ENCODE measurements at places on chromosomes 5 and 9.

DNA sequence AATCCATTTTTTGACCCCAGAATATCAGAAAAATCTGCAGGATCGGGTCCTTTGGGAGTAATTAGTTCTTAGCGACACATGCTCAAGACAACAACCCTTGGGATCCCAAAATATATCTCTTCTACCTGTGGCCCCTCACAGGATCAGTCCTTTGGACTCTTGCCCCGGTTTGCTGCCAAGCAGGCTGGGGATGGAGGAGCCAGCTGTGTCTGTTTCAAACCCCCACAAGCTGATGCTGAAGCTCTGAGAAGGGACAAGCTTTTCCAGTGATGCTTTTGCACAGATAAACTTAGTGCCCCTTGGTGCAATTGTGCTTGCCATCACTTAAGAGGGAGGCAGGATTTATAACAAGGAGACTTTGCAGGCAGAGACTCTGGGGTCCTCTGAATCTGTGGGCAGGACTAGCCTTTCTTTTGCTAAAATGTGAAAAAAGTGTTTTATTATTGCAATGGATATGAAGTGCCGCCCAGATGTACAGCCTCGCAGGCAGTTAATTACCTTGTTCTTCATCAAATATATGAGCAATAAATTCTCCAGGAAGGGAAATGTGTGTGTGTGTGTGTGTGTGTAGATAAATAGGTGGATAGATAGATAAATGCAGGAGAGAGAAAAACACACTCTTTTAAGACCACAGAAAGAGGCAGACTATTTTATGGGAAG lies 9.6 kb upstream of the LHX2 start:
- DNase-seq: no peak

GRCh38 chr9:35370241-35370640 lies 119.7 kb upstream of the RUSC2 start:
- DNase-seq: no peak

DNA sequence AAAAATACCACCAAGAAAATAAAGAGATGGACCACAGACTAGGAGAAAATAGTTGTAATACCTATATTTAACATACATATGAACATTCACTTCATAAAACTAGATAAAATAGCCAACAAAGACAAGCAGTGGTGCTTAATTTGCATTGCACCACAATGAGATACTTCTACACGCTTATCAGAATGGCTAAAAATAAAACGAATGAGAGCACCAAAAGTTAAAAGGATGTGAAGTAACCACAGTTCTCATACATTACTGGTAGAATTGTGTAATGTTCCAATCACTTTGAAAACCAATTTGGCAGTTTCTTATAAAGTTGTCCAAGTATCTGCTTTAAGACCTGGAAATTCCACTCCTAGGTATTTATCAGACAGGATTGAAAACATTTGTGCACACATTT lies 198.9 kb upstream of the SGCD start:
- no peak for DNase-seq

- no peak for DNase-seq
These were observed 60.2 kb downstream of the OSTF1 start for GRCh38 chr9:75148561-75148960.

DNA sequence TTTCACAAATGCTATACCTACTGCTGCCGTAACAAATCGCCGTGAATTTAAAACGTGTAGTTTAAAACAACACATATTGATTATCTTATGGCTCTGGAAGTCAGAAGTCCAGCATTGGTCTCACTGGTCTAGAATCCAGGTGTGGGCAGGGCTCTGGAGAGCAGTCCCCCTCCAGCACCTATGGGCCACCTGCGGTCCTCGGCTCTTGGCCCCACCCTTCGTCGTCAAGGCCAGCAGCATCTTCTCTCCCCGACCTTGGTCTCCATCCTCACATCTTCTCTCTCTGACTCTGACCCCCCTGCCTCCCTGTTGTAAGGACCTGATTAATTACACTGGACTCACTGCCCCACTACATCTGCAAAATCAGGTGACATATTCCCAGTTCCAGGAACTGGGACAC lies 106.4 kb upstream of the COL5A1 start:
- no peak for DNase-seq

- no peak for DNase-seq
These were observed 104.7 kb upstream of the IER5L start for GRCh38 chr9:129282731-129283211.

GRCh38 chr5:79093762-79094161 lies 17.8 kb upstream of the BHMT start:
- no peak for DNase-seq

DNA sequence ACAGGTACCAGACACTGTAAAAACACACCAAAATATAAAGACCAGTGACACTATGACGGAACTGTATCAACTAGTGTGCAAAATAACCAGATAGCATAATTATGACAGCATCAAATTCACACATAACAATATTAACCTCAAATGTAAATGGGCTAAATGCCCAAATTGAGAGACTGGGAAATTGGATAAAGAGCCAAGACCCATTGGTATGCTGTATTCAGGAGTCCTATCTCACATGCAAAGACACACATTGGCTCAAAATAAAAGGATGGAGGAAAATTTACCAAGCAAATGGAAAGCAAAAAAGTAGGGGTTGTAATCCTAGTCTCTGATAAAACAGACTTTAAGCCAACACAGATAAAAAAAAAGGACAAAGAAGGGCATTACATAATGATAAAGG lies 416.3 kb upstream of the ZNF608 start:
- no peak for DNase-seq

GRCh38 chr5:36689225-36689624 lies 82.8 kb downstream of the SLC1A3 start:
- peak; percentile 98 for DNase-seq

DNA sequence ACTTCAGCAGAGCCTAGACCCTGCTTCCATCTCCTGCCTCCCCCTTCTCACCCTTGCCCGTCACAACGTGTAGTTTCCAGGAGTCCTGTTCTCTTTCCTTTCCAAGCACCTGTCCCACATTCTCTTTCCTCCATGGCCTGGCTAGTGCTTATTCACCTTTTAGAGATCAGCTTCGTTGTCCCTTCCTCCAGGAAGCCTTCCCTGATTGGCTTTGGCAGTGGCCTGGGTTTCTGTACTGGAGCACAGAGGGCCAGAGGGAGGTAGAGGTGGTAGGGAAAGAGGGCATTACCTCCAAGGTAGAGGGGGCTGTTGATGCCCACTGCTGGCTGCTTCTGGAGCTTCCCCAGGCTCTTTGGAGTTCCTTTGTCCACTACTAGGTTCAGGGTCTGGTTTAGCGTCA lies 93.7 kb upstream of the PANK3 start:
- no peak for DNase-seq

DNA sequence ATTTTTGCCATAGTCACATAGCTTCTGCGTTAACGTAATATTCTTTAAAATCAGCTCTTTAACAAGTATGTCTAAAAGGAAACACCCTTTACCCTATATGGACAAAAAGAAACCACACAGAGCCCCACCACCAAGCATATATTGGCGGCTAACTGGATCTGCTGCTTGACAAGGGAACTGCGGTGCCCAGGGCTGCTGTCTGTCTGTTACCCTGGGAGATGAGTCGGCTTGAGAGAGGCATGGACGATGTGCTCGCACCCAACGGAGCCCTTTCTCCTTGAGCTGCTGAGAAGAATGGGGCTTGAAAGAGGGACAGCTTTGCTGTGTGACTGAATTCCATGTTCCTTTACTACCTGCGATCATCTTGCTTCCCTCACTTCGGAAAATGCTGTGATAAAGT lies 158.6 kb upstream of the SHB start:
- peak; percentile 8 for DNase-seq

- no peak for DNase-seq
These were observed 123.7 kb downstream of the VCAN start for GRCh38 chr5:83595217-83595616.

DNA sequence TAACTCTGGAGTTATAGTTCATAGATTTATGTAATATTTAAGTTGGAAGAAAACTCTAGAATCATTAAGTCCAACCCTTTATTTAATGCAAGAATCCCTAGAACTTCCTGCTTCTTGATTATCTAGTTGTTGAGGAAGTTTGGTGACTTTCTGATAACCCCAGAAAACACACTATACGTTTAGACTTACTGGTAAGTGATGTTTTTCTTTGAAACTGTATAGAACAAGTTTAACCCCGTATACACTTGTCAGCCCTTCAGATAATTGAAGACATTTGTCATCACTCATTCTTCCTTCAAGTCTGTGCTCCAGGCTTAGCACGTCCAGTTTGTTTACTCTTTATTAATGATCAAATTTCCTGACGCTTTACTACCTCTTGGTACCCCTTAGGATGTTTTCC lies 9.0 kb downstream of the NDUFS4 start:
- no peak for DNase-seq

- no peak for DNase-seq
These were observed 8.0 kb upstream of the GRHPR start for GRCh38 chr9:37414503-37414943.

DNA sequence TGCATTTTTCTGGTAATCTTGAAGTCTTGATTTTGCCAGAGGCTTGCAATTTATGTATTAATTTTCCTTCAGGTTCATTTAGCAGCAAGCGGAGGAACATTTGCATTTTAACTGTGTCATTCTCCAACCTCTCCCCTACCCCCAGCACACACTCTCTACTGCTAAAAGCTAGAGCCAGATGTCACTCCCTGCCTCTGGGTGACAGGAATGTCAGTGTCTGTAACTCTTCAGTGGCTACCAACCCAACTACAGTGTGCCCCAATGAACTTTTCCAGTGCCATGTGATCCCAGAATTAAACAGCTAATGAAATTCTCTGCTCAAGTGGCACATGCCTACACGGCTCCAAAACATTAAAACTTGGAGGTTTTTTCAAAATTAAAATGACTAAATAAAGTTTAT lies 260.3 kb downstream of the GOLPH3 start:
- DNase-seq: no peak

- DNase-seq: no peak
These were observed 230.2 kb downstream of the AOPEP start for GRCh38 chr9:94956731-94957130.

GRCh38 chr5:68641211-68641610 lies 425.7 kb downstream of the PIK3R1 start:
- DNase-seq: no peak

DNA sequence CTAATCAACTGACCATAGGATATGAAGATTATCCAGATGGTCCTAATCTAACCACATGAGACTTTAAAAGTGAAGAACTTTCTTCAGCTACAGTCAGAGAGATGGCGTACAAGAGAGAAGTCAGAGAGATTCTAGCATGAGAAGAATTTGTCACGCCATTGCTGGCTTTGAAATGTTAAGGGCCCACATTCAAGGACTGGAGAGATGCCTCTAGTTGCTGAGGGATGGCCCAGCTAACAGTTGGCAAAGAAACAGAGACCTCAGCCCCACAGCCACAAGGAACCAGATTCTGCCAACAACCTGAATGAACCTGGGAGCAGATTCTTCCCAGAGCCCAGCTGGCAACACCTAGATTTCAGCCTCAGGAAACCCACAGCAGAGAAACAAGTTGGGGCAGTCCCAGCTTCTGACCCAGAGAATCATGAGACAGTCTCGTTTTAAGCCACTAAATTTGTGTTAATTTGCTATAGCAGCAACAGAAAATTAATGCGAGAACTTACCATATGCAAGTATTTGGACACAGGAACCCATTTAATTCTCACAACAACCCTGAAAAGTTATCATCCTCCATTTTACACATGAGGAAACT lies 132.0 kb downstream of the MLLT3 start:
- DNase-seq: no peak

- no peak for DNase-seq
These were observed 107.2 kb upstream of the NFIL3 start for GRCh38 chr9:91530829-91531228.

- DNase-seq: no peak
These were observed 622.4 kb downstream of the CHSY3 start for GRCh38 chr5:130526708-130527107.

- DNase-seq: peak; percentile 74
These were observed 250.6 kb downstream of the ARRDC3 start for GRCh38 chr5:91132550-91132949.

- no peak for DNase-seq
These were observed 18.9 kb downstream of the CSF1R start for GRCh38 chr5:150067405-150067960.

DNA sequence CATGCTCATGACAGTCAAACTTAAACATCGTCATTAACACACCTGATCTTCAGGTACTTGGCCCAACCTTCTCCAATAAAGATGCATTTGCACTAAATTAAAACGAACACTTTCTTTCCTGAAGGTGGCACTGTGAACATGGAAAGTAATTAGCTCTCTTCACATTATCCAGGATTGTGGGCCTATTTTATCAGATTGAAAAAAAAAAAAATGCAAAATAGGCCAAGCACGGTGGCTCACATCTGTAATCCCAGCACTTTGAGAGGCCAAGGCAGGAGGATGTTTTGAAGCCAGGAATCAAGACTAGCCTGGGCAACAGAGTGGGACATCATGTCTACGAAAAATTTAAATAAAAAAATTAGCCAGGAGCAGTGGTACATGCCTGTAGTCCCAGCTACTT lies 14.4 kb upstream of the CDC20B start:
- DNase-seq: no peak

- DNase-seq: no peak
These were observed 2.7 kb upstream of the RAPGEF6 start for GRCh38 chr5:131637694-131638093.

- DNase-seq: no peak
These were observed 367 bp downstream of the PCDHB4 start for GRCh38 chr5:141121985-141122384.

- no peak for DNase-seq
These were observed 346 bp downstream of the ATOX1 start for GRCh38 chr5:151758141-151758429.

GRCh38 chr5:62643556-62644451 lies 65.2 kb downstream of the LRRC70 start:
- DNase-seq: peak; percentile 16

All from inflammatory macrophage treated with lipopolysaccharide for 1 hour (primary cell).